ENCODE measurements at places on chromosomes 7 and 10.

GRCh38 chr7:98722402-98722801 is 105.3 kb downstream of the NPTX2 start:
- DNase-seq, result no peak

DNA sequence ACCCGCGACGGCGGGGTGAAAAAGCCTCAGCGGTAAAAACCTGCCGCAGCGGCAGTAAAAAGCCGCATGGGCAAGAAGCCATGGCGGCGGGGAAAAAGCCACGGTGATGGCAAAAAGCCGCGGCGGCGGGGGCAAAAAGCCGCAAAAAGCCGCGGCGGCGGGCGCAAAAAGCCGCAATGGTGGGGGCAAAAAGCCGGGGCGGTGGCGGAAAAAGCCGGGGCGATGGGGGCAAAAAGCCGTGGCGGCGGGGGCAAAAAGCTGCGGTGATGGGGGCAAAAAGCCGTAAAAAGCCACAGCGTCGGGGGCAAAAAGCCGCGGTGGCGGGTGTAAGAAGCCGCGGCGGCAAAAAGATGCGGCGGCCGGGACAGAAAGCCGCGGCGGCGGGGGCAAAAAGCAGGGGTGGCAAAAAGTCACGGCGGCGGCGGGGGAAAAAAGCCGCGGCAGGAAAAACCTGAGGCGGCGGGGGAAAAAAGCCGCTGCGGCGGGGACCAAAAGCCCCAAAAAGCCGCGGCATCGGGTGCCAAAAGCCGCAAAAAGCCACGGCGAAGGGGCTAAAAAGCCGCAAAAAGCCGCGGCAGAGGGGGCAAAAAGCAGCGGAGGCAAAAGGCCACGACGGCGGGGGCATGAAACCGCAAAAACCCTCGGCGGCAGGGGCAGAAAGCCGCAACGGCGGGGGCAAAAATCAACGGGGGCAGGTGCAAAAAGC is 488.5 kb downstream of the ZNF33B start:
- DNase-seq, result no peak

DNA sequence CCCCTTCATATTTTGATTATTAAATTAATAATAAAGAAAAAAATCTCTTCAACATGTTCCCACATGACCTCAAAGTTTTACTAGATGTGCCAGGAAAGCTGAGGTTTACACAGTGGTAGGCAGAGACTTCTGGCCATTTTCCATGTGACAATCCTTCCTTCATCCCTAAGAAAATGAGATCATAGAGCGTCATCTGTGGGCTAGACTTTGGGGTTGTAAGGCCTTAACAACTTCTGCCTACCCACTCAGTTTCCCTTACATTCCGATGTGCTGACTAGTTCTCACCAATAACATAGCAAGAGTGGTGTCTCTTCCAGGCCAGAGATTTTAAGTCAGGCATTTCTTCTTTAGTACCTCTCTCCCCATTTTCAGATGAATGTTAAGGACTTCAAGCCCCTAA is 171.1 kb upstream of the PHF14 start:
- DNase-seq, result no peak

GRCh38 chr7:75993689-75994387 is 557 bp downstream of the TMEM120A start:
- DNase-seq, result peak; percentile 71

GRCh38 chr10:112584276-112584675 is 137.3 kb downstream of the VTI1A start:
- no peak for DNase-seq

- DNase-seq, result no peak
These were observed 6.5 kb downstream of the MDH2 start for GRCh38 chr7:76054123-76055120.

GRCh38 chr10:93856349-93857145 is 37.2 kb upstream of the SLC35G1 start:
- no peak for DNase-seq

DNA sequence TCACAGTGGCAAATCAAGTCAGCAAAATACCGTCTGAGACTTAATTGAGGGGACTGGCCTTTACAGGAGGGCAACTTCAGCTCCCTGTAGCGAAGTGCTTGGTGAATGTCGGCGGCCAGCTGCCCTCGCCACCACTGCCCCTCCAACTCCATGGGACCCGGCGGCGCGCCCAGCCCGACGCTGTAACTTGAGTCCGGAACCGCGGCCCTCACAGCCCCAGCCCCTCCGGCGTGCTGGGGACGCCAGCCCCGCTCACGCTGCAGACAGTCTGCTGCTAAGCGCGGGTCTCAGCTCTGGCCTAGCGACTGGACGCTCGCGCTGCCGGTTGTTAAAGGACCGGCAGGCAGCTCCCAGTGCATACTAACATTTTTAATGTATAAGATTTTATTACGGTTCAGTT is 113.4 kb upstream of the NUPR2 start:
- no peak for DNase-seq

DNA sequence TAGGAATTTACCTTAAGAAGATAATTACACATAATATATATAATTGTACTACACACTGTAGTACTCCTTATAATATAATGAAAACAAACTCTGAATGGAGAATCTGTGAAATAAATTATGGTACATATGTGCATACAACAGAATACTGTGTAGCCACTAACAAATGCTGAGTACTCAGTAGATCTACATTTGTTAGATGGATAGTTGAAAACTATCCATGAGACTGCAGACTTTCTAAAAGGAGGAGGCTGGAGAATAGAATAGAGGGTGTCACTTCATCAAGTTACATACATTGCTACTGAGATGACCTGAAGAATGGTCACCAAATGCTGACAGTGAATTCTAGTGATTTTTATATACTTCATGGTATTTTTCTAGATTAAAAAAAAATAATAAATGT is 68.7 kb upstream of the OGDHL start:
- no peak for DNase-seq

DNA sequence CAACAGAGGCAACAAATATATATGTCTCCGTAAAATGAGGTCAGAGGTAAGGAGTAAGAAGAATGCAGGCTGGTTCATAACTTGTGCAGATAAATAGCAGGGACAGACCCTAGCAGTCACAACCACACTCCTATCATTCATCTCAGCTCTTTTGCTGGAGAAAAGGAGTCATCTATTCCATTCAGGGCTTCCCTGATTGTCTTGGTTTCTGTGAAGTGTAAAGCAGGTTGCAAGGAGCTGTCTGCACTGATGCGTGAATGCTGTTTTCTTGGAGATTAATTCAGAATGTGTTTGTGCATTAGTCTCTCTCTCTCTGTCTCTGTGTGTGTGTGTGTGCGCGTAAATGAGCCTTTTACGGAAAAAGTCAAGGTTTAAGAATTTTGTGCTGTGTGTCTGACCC is 643.3 kb upstream of the SORCS1 start:
- DNase-seq, result no peak

DNA sequence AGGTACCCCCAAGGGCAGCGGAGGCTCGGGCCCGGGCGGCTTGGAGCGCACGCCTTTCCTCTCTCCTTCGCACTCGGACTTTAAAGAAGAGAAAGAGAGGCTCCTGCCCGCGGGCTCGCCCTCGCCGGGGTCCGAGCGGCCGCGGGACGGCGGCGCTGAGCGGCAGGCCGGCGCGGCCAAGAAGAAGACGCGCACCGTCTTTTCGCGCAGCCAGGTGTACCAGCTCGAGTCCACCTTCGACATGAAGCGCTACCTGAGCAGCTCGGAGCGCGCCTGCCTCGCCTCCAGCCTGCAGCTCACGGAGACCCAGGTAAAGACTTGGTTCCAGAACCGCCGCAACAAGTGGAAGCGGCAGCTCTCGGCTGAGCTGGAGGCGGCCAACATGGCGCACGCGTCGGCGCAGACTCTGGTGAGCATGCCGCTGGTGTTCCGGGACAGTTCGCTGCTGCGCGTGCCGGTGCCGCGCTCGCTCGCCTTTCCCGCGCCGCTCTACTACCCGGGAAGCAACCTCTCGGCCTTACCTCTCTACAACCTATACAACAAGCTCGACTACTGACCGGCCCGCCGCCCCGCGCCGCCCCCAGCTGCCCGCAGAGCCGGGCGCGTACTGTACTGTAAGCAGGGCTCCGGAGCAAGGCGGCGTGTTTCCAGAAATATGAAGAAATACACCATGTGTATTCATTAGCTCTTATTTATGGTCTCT is 1.8 kb downstream of the HMX2 start:
- no peak for DNase-seq

- DNase-seq, result no peak
These were observed 8.5 kb downstream of the KCNMA1 start for GRCh38 chr10:77628906-77629730.

DNA sequence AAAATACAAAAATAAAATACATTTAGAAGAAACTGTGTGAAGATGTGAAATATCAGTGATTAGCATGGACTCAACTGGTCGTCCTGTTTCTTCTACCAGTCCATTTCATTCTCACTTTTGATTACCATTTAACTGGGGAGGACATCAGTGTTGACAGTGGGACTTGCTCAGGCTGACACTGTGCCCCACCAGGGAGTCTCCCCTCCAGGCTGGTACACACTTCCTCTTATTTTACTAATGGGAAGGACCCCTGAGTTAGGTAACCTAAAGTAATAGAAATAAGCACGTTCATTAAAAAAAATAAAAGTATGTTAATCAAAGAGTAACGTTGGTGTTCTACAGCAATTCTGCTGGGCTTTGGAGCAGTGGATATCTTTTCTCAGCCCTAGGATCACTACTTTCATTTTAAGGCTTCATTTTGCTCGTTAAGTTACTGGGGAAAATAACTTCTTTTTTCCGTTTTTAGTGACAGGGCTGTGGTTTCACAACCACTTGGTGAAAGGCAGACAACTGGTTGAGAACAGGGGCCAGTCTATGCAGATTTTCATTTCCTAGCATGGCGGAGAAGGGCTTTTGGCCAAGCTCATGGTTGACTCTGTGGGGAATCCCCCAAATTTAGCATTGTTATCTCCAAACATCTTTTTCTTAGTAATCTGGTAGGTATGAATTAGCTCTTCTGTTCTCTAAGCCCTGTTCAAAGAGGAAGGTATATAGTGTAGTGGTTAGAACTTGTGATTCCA is 2.1 kb downstream of the SNX10 start:
- DNase-seq, result no peak

DNA sequence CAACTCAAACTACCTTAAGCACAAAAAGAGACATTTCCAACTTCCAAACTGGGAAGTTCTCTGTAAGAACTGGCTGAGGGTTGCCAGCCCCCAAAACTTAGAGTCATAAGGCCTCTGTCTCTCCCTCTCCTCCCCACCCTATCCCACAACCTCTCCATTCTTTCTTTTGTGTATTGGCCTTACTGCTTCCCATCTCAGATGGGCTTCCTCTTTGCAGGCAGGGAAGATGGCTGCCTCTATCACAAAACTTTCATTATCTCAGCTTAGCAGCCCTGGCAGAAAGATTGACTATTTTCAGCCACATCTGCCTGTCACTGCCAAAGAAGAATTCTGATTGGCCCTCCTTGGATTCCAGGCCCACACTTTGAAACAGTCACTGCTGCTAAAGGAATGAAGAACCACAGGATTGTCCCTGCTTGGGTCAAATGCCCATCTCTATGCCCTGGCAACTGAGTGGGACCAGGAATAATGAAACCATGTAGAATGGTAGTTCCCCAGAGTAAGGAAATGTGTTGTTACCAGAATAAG is 58.0 kb upstream of the PRKAR2B start:
- no peak for DNase-seq

DNA sequence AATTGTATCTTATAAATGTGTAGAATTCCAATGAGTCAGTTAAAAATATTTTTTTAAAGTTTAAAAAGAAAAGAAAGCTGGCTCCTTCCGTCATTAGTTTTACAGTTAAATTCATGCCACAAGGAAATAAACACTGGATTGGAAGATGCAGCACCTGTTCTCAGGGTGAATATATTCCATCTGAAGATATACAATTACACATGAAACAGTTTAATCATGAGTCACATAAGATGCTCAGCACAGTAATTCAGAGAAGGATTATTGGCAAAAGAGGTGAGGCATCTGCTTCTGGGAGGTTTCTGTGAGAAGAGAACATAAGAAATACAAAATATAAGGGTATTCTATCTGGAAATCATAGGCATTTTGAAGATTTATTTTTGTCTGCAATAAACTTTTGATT is 376.5 kb upstream of the SORCS1 start:
- DNase-seq, result no peak

GRCh38 chr10:91681361-91682276 is 48.7 kb upstream of the PPP1R3C start:
- DNase-seq, result no peak

DNA sequence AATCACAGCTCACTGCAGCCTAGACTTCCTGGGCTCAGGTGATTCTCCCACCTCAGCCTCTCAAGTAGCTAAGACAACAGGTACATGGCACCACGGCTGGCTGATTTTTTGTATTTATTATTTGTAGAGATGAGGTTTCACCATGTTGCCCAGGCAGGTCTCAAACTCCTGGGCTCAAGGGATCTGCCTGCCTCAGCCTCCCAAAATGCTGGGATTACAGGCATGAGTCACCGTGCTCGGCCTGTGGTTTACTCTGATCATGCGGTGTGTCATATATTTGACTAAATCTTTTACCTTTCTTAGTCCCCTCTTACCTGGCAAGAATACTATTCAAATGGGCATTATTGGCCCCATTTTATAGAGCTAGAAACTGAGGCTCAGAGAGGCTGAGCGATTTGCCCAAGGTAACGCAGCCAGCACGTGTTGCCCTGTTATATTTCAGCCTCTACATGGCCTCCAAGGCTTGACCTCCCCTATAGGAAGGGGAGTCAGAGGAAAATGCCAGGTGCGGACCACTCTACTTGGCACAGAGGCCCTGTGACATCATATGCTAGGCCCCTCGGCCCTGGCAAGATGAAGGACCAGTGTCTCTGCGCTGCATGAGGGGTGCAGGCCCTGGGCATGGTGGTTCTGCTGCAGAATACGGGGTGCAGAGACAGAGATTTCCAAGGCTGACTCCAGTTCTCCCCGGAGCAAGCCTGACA is 8.2 kb downstream of the ZCCHC24 start:
- peak; percentile 9 for DNase-seq

- DNase-seq, result no peak
These were observed 83.1 kb upstream of the HABP2 start for GRCh38 chr10:113469796-113470195.

- no peak for DNase-seq
These were observed 109.8 kb downstream of the INPP5A start for GRCh38 chr10:132647424-132647823.

DNA sequence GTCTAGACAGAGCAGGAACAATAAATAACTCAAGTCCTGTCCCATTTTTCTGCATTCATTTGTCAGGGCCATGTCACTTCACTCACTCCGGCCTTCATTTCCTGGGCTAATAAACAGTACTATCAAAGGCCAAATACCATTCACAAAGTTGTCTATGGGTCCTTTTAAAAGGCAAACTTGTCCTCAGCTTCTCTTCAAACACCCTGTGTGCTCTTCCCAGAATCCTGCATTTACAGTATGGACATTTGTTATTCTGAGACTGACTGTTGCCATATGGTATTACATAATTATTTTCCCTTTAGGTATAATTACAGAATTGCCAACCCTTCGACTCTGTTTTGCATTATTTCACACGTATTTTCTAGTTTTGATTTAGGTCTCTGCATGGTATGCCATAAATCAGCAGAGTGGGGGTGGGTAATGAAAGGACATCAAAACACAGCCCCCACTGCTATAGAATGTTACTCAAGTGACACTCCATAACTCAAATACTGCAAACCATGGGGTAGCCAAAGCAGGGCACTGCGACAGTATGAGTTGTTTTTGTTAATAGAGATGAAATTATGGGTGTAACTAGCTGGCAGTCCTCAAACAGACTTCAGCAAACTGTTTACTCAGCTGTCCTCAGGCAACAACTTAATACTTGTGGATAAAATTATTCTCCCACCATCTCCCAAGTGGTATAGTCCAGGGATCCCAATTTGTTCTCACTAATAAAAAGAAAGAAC is 183.7 kb downstream of the TRIL start:
- DNase-seq, result no peak

GRCh38 chr7:8063706-8064297 is 95.2 kb downstream of the GLCCI1 start:
- DNase-seq, result no peak
